Adipocyte (in vitro differentiated cells): ENCODE measurements at places on chromosomes 11 and 22.

DNA sequence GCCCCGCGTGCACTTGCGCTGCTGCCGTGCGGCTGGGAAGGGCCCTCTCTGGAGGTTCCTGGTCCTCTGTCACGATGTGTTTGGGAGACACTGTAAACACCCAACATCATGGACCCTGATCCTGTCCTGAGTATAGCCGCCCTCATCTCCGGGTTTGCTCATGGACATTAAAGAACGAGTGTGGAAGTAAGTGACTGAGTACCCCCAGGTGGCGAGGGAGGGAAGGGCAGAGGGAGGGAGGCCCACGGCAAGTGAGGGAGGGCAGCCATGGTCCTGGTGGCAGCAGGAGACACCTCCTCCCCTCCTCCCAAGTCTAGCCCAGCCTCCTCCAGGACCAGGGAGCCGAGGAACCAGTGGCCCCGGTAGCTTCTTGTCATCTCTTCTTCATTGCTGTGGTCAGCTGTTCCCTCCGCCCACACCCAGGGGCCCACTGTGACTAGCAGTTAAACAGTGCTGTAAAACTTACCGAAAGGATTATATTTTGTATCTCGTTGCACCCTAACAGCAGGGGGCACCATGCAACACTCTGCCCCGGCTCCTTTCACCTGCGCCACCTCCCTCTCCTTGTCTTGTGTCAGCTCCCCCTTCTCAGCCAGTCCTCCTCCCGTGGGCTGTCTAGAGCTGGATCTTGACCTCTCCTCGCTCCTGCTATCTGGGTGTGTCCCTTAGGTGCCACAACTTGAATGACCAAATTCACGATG, 566.5 kb upstream of the B3GAT1 start:
- DNase-seq = no peak

DNA sequence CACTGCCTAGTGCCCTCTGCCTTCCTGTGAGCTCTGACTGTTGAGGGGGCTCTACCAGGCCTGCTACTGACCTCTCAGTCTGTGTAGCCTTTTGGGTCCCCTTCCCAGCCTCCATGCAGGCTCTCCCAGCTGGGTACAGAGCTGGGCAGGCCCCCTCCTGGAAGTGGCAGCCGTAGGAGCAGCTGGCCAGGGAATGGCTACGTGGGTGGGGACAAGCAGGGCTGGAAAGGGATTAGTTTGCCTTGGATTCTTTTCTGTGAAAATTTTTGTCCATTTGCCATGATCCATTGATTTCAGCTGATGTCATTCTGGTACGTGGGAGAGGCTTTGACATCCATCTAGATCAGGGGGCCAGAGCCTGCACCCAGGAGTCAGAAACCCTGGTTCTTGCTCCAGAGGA, 23.9 kb upstream of the NECTIN1 start:
- DNase-seq = peak; percentile 7

GRCh38 chr11:36215693-36216060, 73.5 kb downstream of the COMMD9 start:
- DNase-seq = no peak

- DNase-seq = no peak
These were observed 28.2 kb downstream of the MS4A10 start for GRCh38 chr11:60813324-60813723.

- DNase-seq = no peak
These were observed 4.3 kb upstream of the PLXNB2 start for GRCh38 chr22:50311606-50312351.

- no peak for DNase-seq
These were observed 45.3 kb upstream of the ARHGAP32 start for GRCh38 chr11:129237456-129237855.

DNA sequence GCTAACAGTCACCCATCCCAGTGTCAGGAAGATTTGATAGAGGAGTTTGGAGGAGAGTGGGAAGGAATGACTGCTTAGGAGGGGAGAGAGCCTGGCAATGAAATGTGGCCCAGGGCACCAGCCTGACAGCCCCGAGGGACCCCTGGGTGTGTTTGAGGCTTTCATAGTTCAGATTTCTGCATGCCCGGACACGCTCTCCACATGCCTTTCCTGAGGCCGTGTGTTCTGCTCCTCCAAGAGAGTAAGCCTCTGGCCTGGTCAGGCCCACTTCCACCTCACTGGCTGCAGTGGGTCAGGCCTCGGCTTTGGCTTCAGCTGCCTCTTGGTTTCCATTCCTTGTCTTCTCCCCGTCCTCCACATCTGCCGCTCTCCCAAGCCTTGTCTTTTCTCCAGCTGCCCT, 78.4 kb downstream of the C22orf31 start:
- DNase-seq = no peak
